ENCODE measurements at places on chromosomes 4 and X. TPM values are rescaled to one million over a fixed set of nuclear protein-coding genes. Genes with fewer than 3 reads are reported as not detected.

DNA sequence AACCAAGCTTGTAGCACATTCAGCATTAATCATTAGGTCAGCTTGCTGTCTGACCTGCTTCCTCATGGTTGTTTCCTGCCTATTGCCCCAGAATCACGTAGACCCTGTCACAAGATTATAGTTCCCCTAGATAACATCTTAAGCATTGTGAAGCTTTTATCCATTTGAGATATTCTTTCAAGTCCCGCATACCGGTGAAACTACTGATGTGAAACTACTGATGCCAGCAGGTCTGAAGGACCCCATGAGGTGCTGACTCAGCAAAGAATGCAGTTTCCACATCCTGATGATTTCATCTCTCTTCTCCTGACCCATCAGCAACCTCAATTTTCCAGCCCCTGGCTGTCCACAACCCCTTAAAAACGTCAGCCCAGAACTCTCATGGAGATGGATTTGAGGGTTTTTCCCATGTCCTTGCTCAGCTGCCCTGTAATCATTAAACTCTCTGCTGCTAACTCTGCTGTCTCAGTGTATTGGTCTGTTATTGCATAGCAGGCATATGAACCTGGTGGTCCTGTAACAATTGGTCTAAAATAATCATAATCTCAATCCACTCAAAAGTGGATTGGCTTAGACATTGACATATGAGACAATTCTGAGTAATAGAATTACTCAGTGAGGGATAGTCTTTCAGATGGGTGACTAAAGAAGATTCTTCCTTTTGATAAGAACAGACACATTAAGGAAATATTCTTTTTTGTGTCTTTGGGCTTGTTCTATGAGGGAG, 26.3 kb upstream of the UBA6 start:
- DNase-seq = peak; percentile 81

DNA sequence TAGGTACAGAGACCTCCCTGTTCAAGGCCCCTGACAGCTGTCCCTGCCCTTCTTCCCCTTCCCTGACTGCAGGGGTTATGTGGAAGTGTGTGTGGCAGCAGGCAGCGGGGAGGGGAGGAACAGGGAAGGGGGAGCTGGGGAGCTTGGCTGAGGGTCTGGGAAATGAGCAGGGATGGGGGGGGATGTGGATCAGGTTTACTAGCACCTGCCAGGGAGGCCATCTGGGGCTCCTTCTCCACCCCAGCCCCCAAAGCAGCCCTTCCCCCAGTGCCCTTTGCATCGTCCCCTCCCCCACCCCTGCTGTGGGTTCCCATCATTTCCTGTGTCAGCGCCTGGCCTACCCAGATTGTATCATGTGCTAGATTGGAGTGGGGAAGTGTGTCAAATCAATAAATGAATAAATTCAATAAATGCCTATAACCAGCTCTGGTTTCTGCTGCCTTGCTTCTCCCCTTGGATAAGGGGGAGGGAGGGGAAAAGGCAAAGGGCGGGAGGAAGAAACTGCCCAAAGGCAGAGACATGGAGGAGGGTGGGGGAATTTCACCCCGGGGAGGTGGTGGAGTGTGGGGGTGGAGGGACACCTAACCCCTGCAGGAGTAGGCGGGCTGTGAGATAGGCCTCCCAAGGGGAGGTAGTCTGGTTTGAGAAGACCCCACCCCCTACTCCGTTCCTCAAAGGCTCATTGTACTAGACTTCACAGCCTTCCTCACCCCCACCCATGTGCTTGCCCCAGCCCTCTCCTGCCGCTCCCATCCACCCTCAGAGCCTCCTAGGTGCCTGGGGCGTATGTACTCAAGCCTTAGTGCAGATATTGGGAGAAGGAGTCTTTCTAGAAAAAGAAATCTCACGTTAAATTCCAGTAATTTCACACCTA, 3.2 kb downstream of the CXorf65 start:
- peak; percentile 14 for DNase-seq

DNA sequence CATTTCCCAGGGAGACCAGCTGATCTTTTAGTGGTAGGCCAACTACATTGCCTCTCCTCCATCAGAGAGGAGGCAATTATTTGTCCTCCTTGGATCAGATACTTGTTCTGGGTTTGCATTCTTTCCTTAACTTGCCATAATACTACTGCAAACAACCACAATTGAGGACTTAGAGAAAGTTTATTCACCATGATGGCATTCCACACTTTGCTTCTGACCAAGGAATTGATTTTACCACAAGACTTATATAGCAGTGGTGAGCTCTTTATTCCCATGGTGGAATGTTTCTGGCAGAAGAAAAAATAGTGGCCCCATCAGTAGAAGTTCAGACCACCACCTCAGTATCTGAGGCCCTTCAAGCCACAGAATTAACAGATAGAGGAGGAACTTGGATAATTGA, 123.9 kb upstream of the PPP3CA start:
- DNase-seq = peak; percentile 5

DNA sequence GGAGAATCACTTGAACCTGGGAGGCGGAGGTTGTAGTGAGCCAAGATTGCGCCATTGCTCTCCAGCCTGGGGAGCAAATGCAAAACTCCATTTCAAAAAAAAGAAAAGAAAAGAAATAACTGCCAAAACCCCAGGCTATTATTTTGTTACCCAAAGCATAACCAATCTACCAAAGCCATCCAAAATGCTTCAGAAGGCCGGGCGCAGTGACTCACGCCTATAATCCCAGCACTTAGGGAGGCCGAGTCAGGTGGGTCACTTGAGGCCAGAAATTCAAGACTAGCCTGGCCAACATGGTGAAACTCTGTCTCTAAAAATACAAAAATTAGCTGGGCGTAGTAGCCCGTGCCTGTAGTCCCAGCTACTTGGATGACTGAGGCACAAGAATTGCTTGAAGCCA, 49.8 kb downstream of the SMIM31 start:
- DNase-seq = no peak

DNA sequence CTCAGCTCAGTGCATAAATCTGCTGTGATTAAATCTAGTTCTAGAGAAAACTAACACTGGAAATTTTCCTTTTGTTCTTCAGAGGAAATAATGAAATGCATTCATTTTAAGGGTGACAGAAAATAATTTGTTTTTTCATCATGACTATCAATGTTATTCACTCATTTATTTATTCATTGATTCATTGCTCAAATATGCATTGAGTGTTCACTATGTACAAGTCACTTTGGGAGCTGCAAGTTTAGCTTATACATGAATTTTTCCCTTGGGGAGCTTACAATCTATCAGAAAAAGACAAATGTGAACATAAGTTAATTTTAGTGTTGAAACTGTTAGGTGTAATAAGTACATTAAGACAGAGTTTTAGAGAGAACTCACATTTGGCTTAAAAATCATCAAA, 897.8 kb downstream of the CENPC start:
- DNase-seq = no peak

GRCh38 chr4:188032170-188032569, 36.6 kb downstream of the ZFP42 start:
- DNase-seq = no peak

GRCh38 chr4:159337041-159337440, 234.2 kb downstream of the RAPGEF2 start:
- no peak for DNase-seq

- no peak for DNase-seq
Observed at GRCh38 chr4:54937501-54937900, 187.9 kb downstream of the KDR start.

GRCh38 chrX:54785901-54786300, 12.2 kb downstream of the ITIH6 start:
- DNase-seq = peak; percentile 27

- DNase-seq = no peak
Observed at GRCh38 chr4:123379392-123379791, 17.2 kb upstream of the SPRY1 start.

DNA sequence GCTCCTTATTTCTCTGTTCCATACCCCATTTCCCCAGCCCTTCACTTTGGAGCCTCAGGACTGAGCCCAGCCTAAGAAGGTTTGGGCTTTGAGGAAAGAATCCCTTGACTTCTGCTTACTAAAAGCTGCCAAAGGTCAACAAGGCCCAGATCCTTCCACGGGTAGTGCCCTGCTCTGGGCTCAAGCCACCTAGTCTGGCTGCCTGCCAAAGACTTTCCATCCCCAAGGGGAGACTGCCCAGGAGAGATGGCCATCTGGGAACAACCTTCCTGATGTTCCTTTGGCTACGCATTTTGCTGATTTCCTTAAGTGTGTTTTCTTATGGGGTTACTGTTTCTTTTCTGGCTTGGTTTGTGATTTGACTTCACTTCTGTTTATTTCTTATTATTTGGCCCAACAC, 49.8 kb upstream of the NDP start:
- no peak for DNase-seq

DNA sequence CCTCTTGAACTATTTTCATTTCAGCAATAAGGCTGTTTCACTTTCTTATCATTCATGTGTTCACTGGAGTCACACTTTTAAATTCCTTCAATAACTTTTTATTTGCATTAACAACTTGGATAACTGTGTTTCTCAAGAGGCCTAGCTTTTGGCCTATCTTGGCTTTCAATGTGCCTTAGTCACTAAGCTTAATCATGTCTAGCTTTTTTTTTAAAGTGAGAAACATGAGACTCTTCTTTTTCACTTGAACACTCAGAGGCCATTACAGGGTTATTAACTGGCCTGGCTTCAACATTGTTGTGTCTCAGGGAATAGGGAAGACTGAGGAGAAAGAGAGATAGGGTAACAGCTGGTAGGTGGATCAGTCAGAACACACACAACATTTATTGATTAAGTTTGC, 64.0 kb upstream of the VCX2 start:
- DNase-seq = no peak

DNA sequence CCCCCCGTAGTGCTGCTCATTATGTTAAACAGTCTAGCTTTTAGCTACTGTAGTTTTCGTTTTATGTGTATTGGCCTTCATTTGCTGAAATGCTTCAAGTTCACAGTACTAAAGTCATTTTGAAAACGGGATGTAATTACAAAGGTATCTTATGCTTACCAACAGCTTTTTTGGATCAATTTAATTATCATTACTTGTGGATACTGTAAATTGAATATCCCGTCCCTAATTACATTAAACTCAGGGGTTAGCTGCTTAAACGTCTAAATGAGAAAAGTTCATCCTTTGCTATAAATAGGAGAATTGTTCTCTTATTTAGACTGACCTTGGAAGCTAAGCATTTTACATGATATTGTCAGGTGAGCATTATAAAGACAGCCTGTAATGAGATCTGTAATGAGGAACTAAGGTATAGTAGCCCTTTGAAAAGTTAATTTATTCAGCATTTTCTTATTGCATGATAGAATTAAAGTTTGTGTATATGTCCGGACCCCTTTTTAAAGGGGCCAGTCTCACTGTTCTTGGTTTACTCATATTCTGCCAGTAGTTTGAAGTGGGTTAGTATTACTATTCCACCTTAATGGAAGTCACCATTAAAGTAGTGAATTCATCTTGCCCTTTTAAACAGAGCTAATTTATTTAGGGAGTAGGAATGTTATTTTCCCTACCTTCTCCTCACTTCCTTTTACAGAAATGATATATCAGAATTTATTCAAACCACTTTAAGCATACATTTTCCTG, 252.6 kb downstream of the TENM3 start:
- DNase-seq = no peak

GRCh38 chr4:124854968-124855367, 142.4 kb upstream of the ANKRD50 start:
- DNase-seq = peak; percentile 42

GRCh38 chrX:68083510-68083909, 349.8 kb downstream of the OPHN1 start:
- peak; percentile 24 for DNase-seq

DNA sequence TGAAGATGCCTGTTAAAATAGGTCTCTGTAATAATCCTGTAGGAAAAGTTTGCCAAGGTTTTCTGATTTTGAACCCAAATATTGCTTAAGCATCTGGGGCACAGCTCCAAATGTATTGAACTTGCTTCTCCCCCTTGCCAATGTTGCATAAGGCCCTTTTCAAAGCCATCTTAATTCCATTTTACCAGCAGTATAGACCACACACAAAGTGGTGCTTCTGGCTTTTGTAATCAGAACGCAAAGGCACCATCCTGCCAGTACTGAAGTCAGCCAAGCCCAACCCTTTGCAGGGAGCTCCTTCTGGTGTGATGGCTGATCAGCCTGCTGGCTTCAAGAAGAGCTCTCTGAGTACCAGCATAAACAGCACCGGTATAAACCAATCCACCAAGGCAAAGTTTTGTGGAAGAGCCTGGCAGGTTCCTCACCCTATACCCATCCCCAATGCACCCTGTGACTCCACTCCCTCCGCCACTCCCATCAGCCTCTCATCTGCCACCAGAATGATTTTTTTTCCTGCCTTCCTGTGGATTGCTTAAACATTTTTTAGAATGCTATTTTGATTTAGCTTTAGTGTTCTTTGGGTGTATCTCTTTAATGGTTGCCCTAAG, 39.2 kb upstream of the USP9X start:
- DNase-seq = peak; percentile 43

GRCh38 chr4:178958725-178959440, 1516.6 kb upstream of the AGA start:
- no peak for DNase-seq

- peak; percentile 37 for DNase-seq
Observed at GRCh38 chr4:77861495-77861894, 1.1 kb upstream of the MRPL1 start.

DNA sequence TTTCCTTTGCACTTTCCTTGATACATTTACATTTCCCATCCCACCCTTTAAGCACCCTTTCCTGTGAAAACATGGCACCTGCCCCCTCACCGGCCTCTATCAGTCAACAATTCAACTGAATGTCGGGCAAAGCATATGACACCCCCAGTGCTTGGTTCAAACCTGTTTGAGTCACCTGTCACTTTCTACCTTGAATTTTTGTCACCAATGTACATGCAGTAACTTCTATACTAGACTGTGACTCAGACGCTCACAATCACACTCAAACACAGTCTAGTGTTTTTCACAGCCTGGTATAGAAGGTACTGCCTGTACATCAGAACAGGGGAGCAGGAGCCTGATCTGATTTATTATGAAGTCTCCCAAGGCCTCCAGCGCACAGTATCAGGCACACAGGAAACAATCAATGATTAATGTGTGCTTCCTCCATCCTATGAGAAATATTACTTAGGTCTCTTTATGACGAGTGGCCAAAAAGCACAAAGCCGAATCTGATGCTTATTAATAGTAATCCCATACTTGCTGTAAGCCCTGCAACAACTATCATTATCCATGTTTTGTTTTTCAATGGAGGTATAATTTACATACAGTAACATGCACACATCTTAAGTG, 49.2 kb upstream of the FAM9C start:
- DNase-seq = no peak

GRCh38 chr4:117515921-117516320, 430.5 kb upstream of the TRAM1L1 start:
- DNase-seq = no peak

- no peak for DNase-seq
Observed at GRCh38 chr4:181437895-181438294, 805.3 kb upstream of the TENM3 start.

GRCh38 chr4:109294468-109295020, 7.9 kb downstream of the COL25A1 start:
- peak; percentile 18 for DNase-seq

Gene RPL39
- total RNA-seq = 3,406 TPM

Gene EOLA2
- 24.7 TPM for total RNA-seq

Gene ABCG2
- total RNA-seq = 0.76 TPM

Gene GPR34
- total RNA-seq = not detected

Gene ETDB
- total RNA-seq = not detected

Gene RBMX2
- 13.7 TPM for total RNA-seq

Gene ZGRF1
- 4.8 TPM for total RNA-seq

Gene GLRA2
- total RNA-seq = not detected

Gene ZNF157
- not detected for total RNA-seq

Gene F8A1
- 2.9 TPM for total RNA-seq

Gene PITX2
- 5.8 TPM for total RNA-seq

Gene RIBC1
- total RNA-seq = 0.32 TPM
